ENCODE measurements at places on chromosomes 12 and 14. TPM values are rescaled to one million over a fixed set of nuclear protein-coding genes. Genes with fewer than 3 reads are reported as not detected.

OLR1 gene
- total RNA-seq, result not detected

SIX1 gene
- total RNA-seq, result 1.2 TPM

KRT6C gene
- not detected for total RNA-seq

VWF gene
- total RNA-seq, result not detected

CLEC14A gene
- not detected for total RNA-seq

KIF26A gene
- total RNA-seq, result 0.66 TPM

KCNJ8 gene
- total RNA-seq, result not detected

CISTR gene
- total RNA-seq, result not detected

BCAT1 gene
- total RNA-seq, result 38.0 TPM

AQP2 gene
- total RNA-seq, result not detected

DNAH10 gene
- 0.25 TPM for total RNA-seq

DCTN2 gene
- total RNA-seq, result 88.6 TPM

TCTN1 gene
- 4.2 TPM for total RNA-seq

ASCL1 gene
- not detected for total RNA-seq

SERPINA10 gene
- total RNA-seq, result not detected

KRT77 gene
- total RNA-seq, result not detected

DBX2 gene
- total RNA-seq, result not detected

LRFN5 gene
- total RNA-seq, result not detected

PDZRN4 gene
- not detected for total RNA-seq

TPCN1 gene
- 57.5 TPM for total RNA-seq

KRT82 gene
- total RNA-seq, result not detected

INHBE gene
- 0.07 TPM for total RNA-seq

NKX2-1 gene
- not detected for total RNA-seq

RPL10L gene
- not detected for total RNA-seq

FANCM gene
- total RNA-seq, result 13.1 TPM

FKBP3 gene
- total RNA-seq, result 53.2 TPM

NUBPL gene
- 8.7 TPM for total RNA-seq

RIMBP2 gene
- not detected for total RNA-seq

LMNTD1 gene
- not detected for total RNA-seq

MYO1H gene
- total RNA-seq, result not detected
